ENCODE measurements at places on chromosomes 16 and 17.

- no peak for DNase-seq
These were observed 1.0 kb downstream of the FOXJ1 start for GRCh38 chr17:76139801-76140660.

DNA sequence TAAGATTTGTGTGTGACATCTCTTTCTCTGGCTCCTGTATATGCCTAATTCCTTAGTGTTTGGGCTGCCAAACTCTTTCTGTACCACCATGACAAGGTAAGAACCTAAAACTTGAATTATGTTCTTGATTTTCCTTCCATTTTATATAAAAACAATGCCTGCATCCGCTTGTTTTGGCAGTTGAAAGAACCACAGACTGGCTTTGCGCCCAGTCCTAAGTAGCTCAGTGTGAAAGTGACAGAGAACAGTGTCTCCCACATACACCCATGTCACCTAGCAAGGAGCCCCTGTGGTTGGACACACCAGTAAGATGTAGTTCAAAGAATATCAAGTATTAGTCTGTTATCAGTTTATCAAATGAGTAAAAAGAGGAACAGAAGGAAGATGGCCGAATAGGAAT, 40.7 kb upstream of the SLC6A2 start:
- DNase-seq = no peak

DNA sequence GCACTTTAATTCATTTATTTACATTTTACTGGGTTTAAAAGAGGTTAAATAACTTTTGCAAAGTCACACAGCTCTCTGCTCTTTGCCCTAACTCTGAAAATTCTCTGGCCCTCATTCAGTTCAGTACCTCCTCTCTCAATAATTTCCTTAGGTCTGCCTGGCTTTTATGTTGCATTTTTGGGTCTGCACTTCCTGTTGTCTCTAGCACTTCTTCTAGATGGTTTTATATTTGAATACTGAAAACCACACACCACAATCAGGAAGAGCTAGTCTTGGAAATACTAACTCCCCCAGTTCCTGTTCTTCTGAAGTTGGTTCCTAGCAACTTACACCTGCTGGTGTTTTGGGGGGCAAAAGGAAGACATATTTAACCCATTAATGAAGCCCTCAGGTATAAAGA, 577.9 kb downstream of the HS3ST4 start:
- DNase-seq = peak; percentile 9

DNA sequence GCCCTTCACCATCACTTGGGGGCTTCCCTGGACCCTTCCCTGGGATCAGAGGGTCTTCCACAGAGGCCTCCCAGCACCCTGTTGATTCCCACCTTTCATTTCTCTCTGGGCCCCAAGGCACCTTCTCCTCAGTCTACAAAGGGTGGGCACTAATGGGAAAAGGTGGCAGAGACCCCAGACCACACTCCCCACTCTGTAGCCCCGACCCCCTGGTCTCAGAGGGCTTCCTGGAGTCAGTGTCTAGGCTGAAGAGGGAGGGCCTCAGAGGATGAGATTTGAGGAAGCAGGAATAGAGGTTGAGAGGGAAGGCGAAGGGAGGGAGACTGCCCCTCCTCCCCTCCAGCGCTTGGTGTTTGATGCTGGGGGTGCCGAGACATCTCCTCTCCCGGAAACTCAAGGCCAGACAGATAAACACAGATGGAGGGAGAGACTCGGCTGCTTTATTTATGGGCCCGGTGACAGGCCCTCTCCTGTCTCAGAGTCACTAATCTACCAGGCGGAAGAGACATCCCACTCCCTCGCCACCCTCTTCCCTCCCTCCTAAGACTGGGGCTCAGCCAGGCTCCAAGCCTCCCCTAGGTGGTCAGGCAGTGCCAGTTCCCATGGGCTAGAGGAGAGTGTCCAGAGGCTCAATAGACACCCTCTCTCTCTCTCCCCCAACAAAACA, 18.5 kb upstream of the SP2 start:
- DNase-seq = no peak

DNA sequence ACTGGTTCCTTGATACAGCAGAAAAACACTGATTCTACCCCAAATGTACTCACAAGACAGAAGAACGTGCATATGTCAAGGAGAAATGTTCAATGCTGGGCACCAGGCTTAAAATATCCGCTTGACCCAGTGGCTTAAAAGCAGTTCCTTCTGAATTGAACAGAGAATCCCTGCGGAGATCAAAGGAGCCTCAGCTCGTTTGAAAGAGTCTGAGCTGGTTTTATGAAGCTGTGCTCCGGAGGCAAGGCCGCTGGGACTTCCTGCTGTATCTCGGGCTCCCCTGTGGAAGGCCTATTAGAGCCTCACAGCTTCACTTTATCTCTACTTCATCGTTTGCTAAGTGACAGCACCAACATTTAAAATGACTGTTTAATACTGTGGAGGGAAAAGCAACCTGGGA, 2.2 kb downstream of the LMF1 start:
- DNase-seq = no peak

DNA sequence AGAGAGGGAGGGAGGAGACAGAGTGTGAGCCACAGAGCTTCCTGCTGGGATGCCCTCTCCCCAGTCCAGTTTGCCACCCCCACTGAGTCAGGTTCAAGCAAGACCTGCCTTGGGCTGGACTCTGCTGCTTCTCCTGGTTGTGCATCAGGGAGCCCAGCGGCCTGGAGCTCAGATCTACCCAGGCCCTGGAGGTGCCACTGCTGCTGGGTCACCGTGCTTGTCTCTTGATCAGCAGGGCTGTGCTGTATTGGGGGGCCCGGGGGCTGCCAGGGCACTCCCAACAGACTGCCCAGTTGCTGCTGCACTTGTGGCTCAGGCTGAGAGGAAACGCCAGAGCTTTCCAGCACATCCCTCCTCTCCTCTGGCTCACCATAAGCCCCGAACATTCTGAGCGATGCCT, 8.9 kb downstream of the TLE7 start:
- no peak for DNase-seq

GRCh38 chr17:32798938-32799337, 78.0 kb downstream of the MYO1D start:
- DNase-seq = no peak

GRCh38 chr16:2584729-2585650, 47.2 kb downstream of the PDPK1 start:
- no peak for DNase-seq

DNA sequence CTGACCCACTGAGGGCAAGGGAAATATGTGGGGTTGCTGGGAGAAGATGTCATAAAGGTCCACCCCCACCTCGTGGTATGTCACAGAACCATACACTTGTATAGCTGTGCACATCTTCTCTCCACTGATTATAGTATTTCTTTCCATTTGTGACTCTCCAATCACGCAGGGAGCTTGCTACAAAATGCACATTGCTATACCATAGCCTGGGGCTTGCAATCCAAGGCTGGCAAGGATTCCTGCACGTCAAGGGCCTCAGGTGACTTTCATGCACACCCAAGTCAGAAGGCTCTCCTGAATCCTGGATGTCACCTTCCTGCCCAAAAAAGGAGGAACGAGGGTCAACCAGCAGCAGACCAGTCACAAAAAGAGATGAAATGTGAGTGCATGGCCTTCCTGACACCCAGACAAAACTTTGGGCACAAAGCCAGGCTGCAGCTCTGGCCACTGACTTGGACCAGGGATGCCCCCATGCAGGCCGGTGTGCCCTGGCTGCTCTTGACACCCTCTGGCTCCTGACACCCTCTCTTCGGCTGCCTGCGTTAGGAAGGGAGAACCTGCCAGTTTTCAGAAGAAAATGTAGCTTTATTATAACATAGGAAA, 12.1 kb downstream of the TBC1D26 start:
- no peak for DNase-seq

GRCh38 chr17:76726776-76727718, at the start of gene METTL23:
Gene METTL23 (plus strand): TSS chr17:76726839. CDS start chr17:76729711, 2,872 bp downstream.
- peak; percentile 86 for DNase-seq

- no peak for DNase-seq
These were observed 464 bp downstream of the RUNDC3A start for GRCh38 chr17:44308865-44309264.

DNA sequence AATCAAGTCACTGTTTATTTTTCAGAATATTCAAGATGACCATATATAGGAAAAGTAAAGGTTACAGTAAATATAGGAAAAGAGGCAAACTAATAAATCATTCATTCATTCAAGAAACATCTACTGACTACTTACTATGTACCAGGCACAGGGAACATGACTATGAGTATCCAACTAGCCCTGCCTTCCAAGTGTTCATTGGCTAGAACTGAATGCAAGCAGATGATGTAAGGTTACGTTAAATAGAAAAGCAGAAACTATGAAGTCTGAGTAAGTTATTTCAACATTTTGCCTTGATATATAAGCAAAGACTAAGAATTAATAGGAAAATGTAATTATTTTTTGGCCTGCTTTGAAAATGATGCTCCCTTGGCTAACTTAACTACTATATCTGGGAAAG, 36.7 kb downstream of the SPAG9 start:
- DNase-seq = peak; percentile 11

GRCh38 chr16:86392436-86393152, 117.7 kb upstream of the FOXF1 start:
- no peak for DNase-seq

DNA sequence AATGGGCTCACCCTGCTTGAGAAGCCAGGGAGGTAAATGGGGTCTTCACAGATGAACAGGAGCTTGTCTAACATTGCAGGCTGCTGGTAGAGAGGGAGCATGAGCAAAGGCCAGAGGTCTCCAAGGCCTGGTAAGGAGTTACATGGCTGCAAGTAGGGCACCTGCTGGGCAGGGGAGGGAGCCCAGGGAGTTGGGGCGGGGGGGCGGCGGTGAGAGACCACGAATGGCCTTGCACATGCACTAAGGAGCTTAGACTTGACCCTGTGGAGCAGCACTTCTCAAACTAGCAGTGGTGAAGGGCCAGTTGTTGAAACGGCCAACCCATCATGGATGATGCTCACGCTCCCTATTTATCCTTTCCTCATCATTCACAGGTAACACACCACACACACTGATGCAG, 38.4 kb downstream of the ERN1 start:
- DNase-seq = no peak

DNA sequence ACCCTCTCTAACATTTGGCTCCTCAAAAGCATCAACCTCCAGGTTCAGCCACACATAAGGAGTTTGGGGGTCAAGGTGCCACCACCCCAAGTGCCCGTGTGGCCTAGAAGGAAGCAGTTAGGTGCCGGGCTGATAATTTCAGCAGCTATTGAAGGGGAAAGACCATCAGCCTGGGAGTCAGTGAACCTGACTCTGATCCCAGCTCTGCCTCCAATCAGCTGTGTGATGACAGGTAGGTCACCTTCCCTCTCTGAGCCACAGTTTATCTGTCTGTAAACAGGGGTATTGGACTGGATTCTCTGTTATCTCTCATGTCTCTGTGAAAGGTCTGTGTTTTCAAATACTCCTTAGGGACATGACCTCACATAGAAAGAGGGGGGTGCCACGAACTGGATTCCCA, 3.9 kb downstream of the CRHR1 start:
- DNase-seq = no peak

GRCh38 chr17:31411707-31412285, 20.3 kb downstream of the RAB11FIP4 start:
- DNase-seq = no peak

DNA sequence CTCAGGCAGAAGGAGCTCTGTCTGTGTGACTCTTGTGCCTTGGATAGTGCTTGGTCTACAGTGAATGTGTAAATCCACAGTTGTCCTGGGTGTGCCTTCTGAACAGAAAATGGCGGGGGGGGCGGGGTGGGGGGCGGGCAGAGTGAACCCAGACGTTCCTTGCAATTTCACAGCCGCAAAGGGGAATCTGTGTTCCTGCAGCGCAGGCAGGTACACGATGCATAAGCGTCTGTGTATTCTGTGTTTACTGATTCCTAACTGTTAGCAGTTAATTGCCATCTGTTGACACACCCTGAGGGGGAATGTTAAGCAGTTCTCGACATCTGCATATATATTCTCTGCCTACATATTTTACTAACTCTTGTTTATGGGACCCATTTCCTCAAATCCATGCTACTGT, 123.5 kb upstream of the ZFHX3 start:
- no peak for DNase-seq

DNA sequence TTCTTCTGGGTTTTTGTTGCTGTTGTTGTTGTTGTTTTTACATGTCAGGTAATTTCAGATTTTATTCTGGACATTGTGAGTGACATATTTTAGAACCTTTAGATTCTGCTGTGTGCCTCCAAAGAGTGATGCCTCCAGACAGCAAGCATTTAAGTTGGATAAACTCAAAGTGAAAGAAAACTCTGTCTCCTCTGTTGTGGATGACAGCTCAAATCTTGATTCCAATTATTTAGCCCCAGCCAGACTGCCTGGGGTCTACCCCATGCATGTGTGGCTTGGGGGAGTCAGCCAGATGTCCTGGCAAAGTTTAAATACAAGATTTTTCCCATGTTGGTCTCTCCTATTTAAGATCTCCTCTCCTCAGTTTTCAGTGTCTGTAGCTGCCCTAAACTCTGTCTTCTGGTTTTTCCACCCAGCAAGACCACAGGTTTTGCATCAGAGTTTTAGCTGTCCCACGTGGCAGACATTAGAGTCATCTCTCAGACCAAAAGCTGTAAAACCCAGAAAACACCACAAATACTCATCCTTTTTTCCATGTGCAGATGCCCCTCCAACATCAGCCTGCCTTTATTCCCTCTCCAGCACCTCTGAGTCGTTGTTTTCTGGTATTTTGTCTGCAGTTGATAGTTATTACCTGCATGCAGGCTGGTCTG, 19.4 kb upstream of the ZNF469 start:
- no peak for DNase-seq

DNA sequence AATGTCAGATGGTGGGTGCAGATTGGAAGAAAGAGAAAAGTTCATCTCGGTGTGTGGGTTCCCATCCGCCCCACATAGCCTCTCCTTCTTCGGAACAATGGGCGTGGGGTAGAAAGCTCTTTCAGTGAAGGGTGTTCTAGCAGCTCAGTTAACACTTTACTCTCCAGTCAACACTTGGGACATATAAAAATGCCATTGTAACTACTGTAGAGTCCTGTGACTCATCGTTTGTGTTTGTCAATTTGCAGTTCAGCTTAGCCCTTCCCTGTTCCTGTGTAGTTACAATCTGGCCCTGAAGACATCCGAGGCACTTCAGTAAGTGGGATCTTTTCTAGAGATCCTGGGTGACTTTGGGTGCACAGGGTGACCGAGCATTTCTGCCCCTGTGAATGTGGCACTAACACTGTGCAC, 11.5 kb upstream of the CLEC18C start:
- peak; percentile 34 for DNase-seq

DNA sequence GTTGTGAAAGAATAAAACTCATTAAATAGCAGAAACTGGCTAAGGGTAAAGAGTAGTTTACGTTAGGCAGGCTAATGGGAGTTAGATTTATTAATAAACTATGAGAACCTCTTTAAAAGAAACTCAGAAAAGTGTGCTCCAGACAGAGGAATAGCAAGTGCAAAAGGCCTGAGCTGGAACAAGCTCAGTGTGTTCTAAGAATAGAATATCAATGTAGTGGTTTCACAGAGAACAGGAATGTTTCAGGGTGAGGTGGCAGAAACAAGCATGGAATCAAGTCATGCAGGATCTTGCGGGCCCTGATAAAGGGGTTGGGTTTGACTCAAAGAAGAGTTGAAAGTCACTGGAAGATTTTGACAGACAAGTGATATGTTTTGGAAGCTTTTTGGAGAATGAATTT, 164.0 kb upstream of the HS3ST3A1 start:
- DNase-seq = no peak

Data from NB4 (cell line).